ENCODE measurements at places on chromosomes 12 and 14. TPM values are rescaled to one million over a fixed set of nuclear protein-coding genes. Genes with fewer than 3 reads are reported as not detected.

The NEMP1 gene
- 17.2 TPM for total RNA-seq

The GAS2L3 gene
- 0.16 TPM for total RNA-seq

The AGAP2 gene
- 43.2 TPM for total RNA-seq

The SLC35E3 gene
- 6.4 TPM for total RNA-seq

The POTEM gene
- total RNA-seq = not detected

The KLRK1 gene
- 158 TPM for total RNA-seq

The STXBP6 gene
- 0.25 TPM for total RNA-seq

The HPD gene
- 0.39 TPM for total RNA-seq

The PIK3C2G gene
- total RNA-seq = not detected

The UNG gene
- 8.7 TPM for total RNA-seq

The PLD4 gene
- total RNA-seq = 4.9 TPM

The RIPK3 gene
- 26.2 TPM for total RNA-seq

The PRICKLE1 gene
- total RNA-seq = 0.29 TPM

The KRT79 gene
- not detected for total RNA-seq

Data from T-cell (primary cell).